ENCODE measurements at places on chromosomes 3 and 15.

GRCh38 chr3:24678421-24678865 is 183.8 kb upstream of the THRB start:
- no peak for DNase-seq

DNA sequence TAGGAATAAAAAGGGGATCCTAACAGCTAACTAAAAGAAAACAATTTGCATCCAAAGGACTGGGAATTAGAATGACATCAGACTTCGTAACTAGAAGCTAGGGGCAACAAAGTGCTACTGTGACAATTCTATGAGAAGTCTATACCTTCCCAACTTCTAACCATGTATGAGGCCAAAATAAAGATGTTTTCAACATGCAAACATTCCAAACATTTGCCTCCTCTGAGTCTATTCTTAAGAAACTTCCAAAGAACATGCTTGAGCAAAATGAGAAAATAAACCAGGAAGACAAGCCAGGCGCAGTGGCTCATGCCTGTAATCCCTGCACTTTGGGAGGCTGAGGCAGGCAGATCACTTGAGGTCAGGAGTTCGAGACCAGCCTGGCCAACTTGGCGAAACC is 13.1 kb upstream of the RNF7 start:
- no peak for DNase-seq

GRCh38 chr3:175349168-175349567 is 490.0 kb downstream of the NAALADL2 start:
- DNase-seq, result no peak

DNA sequence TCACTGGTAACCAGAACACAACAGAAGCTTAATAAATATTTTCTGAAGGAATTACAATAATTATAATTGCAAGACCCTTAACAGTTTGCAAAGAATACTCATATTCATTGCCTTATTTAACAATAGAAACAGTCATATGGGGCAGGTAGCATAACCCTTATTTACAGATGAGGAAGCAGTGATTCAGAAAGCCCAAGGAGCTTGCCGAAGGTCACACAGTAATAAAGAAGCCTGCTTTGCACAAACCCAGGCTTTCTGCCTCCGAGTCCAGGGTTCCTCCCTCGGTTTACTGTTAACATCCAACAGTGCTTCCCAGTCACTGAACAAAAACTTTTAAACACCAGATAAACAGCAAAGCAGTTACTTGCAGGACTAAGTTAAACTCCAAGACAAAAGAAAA is 35.3 kb downstream of the SRGAP3 start:
- no peak for DNase-seq

DNA sequence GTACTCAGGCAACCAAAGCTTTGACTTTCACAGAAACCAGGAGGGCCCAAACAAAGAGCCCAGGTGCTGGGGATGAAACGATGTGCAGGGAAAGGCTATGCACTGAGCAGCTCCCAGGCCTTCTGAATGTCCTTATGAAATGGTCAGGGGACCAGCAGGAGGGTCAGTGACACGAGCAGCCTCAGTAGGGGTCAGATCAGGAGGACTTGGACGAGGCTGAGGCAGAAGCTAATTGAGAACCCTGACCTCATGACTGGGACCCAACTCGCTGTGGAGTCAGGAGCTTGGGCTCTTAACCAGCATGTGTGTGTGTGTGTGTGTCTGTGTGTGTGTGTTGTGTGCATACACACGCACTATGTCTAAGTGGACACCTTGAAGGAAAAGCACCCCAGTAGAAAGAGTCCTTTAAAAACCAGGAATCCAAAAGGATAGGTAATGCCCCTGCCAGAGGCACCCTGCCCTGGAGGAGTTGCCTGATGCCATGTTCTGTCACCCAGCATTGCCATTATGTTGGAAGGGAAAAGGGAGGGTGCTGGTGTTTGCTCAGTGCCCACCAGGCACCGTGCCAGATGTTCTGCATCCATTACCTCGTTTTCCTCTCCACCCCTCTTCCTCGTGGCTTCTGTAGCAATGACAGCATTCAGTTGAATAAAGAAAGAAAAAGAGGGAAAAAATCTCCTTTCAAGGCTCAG is 50.9 kb downstream of the CORO2B start:
- no peak for DNase-seq

GRCh38 chr3:61015408-61015807 is 235.8 kb downstream of the FHIT start:
- DNase-seq, result no peak

DNA sequence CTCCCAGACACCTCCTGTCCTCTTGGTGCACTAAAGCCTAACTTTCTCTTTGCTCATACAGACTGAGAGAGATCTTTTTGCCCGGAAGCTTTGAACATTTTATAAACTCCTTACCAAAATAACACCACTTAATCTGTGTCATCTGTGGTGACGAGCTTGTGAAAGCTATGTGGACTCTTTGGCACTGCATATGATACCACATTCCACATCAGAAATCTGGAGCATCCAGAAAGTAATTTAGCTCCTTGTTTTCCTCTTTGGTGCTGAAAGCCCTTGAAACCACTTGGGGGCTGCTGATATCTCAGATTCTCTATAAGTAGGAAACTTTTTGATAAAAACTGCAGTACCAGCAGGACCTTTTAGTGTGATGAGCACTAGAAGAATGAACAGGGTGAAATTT is 128.3 kb downstream of the ALCAM start:
- DNase-seq, result no peak

- no peak for DNase-seq
Observed at GRCh38 chr3:25036633-25037032, 391.4 kb upstream of the RARB start.

GRCh38 chr3:51691949-51692348 is 14.9 kb upstream of the GRM2 start:
- DNase-seq, result no peak

DNA sequence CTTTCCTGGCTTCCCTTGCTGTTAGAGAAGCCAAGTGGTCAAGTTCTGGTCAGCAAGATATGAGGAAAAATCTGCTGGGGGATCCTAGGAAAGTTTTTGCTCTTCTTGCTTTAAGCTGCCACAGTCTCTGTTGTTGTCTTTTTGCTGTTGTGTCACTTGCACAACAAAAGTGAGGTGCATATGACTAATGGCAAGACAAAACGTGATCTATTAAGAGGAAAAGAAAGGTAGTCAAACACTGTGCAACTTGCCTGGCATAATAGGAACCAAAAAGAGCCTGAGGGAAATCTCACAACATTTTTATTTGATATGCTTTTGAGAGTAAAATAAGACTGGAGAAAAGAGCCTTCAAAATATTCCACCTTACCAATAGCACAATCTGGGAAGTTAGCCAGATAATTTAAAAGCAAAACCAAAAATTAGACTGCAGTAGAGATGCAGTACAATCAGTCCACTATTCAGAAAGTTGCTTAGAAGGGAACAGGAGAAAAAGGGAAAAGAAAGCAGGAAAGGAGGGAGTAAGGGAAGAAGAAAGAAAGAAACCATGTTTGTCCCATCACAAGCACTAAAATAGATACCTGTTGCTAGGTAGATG is 110.0 kb upstream of the SLC4A7 start:
- DNase-seq, result no peak

- no peak for DNase-seq
Observed at GRCh38 chr3:166285001-166285400, 447.8 kb upstream of the BCHE start.

DNA sequence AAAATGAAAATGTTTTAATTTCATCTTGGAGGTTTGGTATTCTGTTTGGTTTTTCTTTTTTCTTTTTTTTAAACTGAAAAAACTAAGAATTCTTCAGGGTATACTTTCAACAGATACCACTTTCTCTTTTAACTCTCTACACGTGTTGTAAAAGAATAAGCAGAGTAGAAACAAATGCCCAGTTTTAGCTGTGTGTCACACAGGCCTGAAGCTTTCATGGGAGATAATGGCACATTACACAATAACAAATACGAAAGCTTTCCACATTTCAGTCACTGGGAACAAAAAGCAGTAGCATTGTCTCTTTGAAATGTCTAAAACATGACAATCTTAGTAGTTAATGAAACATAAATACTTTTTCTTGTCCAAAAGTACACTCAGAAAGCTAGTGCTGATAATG is 818.5 kb downstream of the TBL1XR1 start:
- no peak for DNase-seq

DNA sequence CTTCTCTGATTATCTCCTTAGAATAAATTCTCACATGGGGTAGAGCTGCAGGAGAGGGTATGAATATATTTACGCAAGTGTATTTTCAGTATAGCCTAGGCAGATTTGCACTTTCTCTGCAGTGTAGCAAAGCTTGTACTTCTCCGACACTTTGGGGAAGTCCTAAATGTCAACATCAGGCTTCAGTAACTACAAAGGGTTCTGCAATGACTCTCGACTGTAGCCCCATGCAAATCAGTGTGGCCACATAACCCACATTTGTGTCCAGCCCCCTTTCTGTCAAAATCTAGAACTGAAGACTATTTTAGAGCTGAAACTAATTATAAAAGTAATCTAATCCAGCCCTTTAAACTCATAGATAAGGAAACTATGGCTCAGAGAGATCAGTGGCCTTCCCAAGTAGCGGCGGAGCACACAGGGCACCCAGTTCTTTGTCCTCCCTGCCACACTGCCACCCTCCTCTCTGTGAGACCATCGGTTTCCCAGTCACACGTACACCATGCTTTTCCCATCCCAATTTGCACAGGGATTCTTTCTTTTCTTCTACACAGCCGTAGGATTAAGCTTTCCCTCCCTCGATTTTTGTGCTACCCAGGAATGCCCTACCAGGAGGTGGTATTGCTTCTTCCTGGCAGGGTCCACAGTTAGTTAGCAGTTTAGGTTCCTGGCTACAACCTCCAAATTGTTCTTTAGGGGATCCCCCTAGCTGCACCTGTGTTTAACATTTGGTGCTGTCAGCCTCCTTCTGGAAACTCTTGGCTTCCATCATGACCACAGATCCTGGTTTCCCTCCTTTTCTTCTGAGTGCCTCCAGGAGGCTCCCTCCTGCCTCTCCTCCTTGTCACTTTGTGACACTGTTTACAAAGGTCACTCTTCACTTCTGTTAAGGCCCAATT is 22.9 kb downstream of the MRAS start:
- DNase-seq, result no peak

GRCh38 chr15:59457103-59457502 is 19.1 kb downstream of the FAM81A start:
- DNase-seq, result no peak

DNA sequence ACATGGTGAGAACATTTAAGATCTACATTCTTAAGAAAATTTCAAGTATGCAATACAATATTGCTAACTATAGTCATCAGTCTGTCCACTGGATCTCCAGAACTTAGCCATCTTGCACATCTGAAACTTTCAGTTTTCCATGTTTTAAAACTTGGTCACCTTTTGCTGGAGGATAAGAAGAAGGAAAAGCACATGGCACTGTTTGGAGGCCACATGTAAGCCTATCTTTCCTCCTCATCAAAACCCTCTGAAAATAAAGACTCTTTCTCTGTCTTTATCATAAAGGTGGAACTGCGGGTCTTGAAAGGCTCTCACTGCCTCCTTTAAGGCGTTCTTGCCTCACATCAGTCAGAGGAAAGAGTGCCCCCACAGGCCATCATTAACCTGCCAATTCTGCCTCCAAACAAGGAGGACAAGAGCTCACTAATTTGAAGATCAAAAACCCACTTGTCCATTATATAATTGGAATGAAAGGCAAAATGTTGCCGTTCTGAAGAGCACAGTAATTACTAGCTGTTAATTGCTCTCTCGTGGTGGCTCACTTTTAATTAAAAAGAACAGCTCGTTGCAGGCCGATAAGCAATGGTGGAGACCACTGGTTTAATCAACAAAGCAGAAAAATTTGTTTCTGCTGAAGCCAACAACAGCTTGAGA is 157.8 kb downstream of the MECOM start:
- DNase-seq, result no peak

- DNase-seq, result no peak
Observed at GRCh38 chr3:24286405-24286804, 208.2 kb downstream of the THRB start.

DNA sequence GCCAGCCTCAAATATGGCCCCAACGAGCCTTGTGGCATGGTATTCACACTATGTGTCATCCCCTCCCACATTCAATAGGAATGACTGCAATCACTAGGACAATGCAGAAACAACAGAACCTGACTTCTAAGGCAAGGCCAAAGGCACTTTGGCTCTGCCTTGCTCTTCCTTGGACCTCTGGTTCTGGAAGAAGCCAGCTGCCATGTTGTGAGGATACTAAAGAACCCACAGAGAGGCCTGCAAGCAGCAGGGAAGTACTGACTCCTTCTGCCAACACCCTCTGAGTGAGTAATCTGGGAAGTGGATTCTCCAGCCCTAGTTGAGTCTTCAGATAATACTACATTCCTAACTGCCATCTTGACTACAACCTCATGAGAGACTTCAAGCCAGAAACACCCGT is 64.7 kb downstream of the ADAMTS9 start:
- no peak for DNase-seq

DNA sequence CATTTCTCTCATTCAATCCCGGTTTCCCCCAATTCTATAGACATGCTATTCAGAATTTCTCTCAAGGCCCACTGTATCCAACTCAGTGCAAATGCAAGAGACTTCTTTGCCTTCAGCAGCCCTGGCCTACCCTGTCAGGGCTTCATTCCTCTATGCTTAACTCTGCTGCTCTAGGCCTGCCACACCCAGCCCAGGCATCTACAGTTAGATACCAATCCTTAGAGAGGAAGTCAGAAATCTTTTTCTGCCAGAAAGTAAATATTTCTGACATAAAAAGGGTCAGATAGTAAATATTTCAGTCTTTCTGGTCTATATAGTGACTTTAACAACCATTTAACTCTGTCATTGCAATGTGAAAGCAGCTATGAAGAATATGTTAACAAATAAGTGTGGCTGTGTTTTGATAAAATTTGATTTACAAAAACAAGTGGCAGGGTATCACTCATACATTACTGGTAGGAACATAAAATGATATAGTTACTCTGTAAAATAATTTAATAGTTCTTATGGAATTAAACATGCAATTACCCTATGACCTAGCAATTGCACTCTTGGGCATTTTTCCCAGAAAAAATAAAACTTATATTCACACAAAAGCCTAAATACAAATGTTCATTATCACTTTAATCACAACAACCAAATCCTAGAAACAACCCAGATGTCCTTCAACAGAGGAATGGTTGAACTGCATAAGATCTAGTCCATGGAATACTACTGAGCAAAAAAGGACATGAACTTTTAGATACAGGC is 942.0 kb downstream of the SQOR start:
- no peak for DNase-seq

DNA sequence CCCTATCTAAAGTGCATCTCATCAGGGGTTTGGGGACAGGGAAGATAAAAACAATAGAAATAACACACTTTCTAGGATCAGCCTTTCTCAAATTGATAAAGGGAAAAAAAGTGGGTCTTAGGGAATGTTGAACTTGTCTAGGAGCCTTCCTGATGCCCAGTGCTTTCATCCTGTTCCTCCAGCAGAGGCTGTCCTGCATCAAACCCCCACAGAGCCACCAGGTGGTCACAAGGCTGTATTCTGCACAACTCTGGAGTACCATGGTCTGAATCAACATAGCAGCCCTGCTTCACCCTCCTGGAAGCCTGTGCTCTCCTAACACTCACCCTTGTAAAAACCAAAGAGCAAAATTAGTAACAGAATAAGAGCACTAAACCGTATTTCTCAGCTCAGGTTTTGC is 118.5 kb upstream of the SLC25A36 start:
- no peak for DNase-seq
